Activated CD4-positive, alpha-beta T cell treated with anti-CD3 and anti-CD28 coated beads, Interleukin-2, amount 50 U/mL, for 1 hour (primary cell): ENCODE measurements at places on chromosomes 1 and 21.

- DNase-seq: no peak
These were observed 17.4 kb upstream of the FAM89A start for GRCh38 chr1:231057410-231057809.

- no peak for DNase-seq
These were observed 48.3 kb downstream of the SUCO start for GRCh38 chr1:172581273-172581672.

- no peak for DNase-seq
These were observed 405.1 kb upstream of the ADAMTS5 start for GRCh38 chr21:27371975-27372331.

DNA sequence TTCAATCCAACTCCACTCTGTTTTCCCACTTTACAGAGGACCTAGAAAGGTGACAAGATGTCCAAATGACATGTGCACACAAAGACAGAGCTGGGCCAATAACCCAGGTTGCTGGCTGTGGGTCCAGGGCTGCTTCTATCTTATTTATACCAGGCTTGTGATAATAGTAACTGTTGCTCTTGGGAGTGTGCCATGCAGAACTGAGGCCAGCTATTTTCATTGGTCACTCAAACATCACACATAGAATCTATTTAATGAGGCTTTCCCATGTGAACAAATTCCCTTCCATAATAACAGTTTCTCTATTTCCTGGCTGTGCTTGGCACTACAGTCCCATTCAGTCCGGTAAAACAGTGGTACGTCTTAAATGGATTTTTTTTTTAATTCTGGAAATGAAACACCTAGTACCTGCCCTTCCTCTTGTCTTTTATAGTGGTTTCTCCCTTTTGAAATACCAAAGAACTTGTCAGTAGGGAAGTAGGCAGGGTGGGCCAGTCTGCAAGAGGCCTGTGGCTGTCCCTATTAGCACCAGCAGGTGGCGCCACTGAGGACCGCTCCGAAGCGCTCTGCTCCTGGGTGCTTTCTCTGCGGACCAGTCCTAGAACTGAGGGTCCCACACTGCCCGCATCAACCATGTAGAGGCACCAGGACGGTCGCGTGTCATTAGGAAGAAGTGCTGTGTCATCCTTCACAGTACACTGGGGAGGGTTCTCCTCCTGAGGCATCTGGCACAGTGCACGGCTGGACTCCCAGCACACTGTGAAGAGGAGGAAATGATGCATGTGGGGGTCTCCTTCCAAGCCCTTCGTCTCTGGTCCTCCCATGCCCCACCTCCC, 52.1 kb downstream of the GPR161 start:
- peak; percentile 59 for DNase-seq

DNA sequence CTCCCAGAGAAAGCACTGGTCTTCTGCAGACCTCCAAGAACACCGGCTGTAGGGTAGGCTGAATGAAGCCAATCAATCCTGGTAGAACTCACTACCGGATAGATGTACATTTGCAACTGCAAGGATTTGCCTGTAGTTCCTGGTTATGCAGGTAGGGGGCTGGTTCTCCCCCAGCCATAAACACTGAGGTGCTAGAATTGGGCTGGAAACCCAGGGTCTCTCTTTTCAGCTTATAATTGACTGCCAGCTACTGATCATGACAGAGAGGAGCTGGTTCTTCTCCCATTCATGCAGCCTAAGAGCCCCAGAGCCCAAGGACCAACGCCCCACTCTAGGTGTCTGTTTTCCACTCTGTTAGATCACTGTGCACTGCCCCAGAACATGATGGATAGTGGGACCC, 21.5 kb upstream of the MTARC2 start:
- no peak for DNase-seq

DNA sequence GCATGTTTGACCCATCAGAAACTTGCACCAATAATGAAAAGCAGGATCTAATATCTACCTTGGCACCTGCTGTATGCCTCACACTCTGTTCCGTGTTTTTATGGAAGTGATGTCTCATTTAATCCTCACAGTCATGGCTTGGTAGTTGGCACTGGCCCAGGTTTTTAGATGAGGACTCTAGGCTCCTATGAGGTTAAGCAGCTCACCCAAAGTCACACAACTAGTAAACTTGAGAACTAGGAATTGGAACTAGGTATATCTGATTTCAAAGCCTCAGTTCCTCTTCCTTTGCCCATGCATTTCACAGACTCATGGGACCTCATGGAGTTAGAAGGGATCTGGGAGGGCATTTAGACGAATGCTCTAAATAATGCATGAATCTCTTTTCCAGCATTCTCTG, 21.3 kb upstream of the TARBP1 start:
- DNase-seq: no peak

DNA sequence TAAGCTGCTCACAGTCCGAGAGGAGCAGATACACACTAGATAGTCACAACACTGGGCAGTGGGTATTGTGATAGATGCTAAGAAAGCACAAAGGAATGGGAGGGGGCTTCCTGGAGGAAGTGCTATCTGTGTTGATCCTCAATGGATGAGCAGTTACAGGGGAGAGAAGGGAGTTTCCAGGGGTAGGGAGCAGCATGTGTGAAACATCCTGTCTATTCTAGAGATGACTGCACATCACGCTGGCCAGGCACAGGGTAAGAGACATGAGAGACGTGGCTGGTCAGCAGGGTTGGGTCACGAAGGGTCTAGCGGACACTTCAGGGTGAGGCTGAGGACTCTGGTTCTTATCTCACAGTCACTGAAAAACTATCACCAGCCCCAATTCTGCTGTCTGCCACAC, 235.2 kb downstream of the TRABD2B start:
- no peak for DNase-seq

DNA sequence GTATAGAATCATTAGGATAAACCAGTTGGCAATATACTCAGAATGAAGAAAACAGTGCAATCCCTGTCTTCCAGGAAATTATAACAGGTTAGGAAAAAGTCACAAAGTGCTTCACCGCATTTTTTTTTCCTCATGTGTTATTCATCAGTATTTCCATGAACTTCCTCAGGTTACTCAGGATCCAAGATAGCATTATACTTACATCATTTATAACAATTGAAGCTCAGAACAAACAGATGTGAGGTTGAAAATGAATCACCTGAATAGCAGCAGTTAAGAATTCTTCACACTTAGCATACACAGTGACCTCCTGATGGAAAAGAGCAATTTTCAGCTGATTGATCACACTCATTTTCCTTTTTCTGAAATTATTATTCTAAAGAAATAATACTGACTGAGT, 1040.7 kb upstream of the B3GALT2 start:
- DNase-seq: no peak

DNA sequence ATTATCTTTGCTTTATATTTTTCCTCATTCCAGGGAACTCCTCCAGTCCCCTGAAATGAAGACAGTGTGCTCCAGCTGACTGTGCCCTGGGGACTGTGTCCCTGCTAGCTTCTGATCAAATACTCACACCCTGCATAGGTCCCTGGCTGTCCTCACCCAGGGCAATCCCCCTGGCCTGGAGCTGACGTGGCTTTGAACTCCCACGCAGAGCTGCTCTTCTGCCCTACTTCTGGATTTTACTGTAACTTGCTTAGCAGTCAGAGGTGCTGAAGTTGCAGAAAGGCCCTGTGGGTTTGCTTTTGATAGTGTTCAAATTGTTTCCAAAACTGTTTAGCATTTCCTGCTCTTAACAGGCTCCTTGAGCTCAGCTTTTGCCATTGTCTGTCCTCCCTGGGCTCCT, 186.5 kb downstream of the FASLG start:
- DNase-seq: peak; percentile 22

DNA sequence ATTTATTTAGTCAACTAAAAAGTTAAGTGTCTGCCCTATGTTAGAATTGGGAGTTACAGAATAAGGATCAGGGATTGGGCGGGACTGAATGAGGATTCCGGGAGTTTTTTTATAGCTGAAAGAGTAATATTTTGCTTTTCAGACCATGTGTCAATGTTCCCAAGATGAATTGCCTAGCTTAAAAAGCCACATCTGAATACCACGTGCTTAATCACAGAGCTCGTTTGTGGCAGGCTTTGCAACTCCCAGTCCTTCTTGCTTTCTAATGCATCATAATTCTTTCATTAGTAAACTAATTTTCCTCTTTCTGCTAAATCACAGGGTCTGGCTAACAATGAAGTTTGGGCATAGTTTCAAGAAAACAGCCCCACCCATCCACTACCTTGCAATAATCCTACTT, 4.2 kb upstream of the BCL10 start:
- no peak for DNase-seq

DNA sequence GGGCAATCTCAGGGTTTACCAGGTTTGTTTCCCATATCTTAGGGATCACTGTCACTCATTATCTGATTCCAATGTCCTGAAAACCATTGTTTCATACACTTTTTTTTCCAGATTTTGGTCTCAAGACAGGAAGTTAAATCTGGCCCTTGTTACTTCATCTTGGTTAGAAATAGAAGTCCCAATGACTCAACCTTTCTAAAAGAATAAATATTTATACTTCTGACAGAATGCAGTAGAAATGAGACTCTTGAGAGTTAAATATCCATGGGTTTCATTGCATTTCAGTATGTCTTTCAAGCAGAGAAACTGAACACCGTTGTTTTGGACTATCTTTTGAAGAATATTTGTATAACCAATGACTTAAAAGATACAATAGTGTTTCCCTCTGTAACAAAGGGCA, 19.8 kb upstream of the VCAM1 start:
- DNase-seq: no peak

DNA sequence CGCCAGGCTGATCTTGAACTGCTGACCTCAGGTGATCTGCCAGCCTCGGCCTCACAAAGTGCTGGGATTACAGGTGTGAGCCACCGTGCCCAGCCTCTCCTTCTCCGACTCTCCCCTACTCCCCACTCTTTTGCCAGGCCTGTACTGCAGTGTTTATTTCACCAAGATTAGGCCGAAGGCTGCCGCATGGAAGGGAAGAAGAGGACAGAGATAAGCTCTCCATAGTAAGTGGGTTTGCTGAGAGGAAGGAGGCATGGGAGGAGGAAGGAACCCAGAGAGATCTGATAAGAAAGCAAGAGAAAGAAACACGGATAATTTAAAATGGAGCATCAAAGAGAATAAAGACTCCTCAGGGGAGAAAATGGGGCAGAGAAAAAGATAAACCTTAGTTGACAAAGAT, 8.7 kb downstream of the PTCH2 start:
- DNase-seq: no peak

DNA sequence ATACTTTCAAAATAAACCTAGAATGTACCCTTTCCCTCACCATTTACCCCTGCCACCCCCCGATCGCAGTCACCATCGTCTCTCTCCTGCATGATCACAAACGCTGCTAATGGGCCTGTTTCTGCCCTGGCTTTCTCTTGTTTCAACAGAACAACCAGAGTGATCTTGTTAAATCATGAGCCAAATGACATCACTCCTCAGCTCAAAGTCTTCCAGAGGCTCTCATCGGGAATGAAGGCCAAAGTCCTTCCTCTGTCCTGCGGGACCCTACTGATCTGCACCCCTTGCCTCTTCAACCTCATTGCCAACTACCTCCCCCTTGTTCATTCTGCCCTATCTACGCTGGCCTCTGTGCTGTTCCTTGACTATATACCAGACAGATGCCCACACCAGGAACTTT, 39.4 kb upstream of the PTGFRN start:
- no peak for DNase-seq

DNA sequence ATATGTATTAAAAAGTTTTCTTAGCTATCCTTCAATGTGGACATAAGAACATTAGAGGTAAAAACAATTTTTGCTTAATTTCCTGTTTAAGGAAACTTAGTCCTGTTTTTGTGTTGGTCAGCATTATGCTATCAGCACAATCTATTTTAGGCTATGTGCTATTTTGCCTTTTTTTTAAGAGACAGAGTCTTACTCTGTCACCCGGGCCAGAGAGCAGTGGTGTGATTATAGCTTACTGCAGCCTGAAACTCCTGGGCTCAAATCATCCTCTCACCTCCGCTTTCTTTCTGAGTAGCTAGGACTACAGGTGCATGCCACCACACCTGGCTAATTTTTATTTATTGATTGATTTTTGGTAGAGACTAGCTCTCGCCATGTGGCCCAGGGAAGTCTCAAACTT, 199.1 kb upstream of the TMPRSS15 start:
- no peak for DNase-seq

- DNase-seq: peak; percentile 78
These were observed 2.3 kb upstream of the KCNC4 start for GRCh38 chr1:110207831-110208230.

GRCh38 chr1:16088351-16088911, 15.0 kb upstream of the FAM131C start:
- DNase-seq: no peak

GRCh38 chr1:234570329-234571120, 39.5 kb downstream of the IRF2BP2 start:
- no peak for DNase-seq

DNA sequence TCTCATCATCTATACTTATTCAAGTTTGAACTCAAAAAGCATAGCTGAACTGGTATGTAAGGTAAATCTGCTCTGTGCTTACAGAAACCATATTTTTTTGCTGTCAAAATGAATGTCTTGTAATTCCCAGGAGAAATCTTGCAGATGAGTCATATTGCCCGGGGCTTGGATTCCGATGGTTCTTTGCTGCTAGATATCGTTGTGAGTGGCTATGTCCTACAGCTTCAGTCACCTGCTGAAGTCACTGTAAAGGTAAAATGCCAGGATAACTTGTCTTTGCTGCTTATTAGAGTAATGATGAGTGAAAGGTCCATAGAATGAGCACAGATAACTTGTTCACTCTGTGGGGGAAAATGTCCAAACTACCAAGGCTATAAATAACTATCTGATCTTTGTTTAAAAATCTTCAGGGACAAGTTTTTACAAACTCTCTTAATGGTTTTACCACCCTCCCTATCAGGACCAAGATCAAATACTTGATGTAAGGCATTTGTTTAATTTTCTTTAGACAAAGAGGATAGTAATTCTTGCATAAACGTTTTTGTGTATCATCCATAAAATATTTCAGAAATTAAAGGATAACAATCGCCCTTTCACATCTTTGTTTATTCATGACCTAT, 222.3 kb downstream of the TPR start:
- no peak for DNase-seq

DNA sequence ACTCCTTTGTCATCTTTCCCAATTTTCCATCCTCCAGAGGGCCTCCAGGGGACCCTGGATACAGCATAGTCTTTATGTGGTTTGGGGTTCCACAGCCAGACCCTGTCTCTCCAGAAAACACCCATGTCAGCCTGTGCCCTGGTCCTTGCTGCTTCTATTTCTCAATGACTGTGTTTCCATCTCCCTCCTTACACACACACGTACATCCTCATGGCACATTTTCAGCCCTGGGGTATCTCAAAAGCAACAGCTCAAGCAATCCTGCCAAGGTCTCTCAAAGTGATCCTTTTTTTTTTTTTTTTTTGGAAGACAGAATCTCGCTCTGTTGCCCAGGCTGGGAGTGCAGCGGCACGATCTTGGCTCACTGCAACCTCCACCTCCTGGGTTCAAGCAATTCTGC, 22.3 kb downstream of the QSOX1 start:
- DNase-seq: no peak
